Psoas muscle (tissue), 8 donors: ENCODE measurements at places on chromosomes 2 and 18. TPM values are rescaled to one million over a fixed set of nuclear protein-coding genes. Genes with fewer than 3 reads are reported as not detected.

The EVX2 gene
- not detected for total RNA-seq

The RFX8 gene
- not detected for total RNA-seq

The MBD5 gene
- total RNA-seq: 36.5 TPM

The PSMA8 gene
- total RNA-seq: not detected

The UBXN2A gene
- 23.5 TPM for total RNA-seq

The ZAP70 gene
- 0.74 TPM for total RNA-seq

The RTKN gene
- total RNA-seq: 10.2 TPM

The IER3IP1 gene
- 12.4 TPM for total RNA-seq

The NGEF gene
- total RNA-seq: not detected

- DNase-seq: no peak
These were observed 1.5 kb downstream of the IER3IP1 start for GRCh38 chr18:47174545-47175116.

- DNase-seq: no peak
These were observed 21.6 kb downstream of the MAP4K4 start for GRCh38 chr2:101718993-101719571.

GRCh38 chr2:10149635-10150034, 27.1 kb downstream of the RRM2 start:
- no peak for DNase-seq

DNA sequence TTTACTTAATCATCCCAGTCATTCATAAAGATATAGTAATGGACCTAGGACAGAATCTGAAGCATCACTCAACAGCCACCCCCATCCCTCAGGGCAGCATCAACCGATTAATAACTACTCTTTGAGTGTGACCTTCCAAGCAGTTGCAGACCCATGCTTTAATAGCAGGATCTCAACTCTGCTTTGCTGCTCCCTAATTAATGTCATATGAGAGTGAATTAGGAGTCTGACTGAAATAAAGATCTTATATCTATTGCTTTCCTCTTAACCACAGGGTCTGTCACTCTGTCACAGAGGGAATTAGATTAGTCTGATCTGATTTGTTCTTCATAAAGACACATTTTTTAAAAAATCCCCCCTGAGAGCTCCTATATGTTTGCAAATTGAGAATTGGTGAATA, 46.1 kb upstream of the LRP1B start:
- no peak for DNase-seq

GRCh38 chr18:35121531-35121930, 80.3 kb downstream of the MAPRE2 start:
- no peak for DNase-seq

DNA sequence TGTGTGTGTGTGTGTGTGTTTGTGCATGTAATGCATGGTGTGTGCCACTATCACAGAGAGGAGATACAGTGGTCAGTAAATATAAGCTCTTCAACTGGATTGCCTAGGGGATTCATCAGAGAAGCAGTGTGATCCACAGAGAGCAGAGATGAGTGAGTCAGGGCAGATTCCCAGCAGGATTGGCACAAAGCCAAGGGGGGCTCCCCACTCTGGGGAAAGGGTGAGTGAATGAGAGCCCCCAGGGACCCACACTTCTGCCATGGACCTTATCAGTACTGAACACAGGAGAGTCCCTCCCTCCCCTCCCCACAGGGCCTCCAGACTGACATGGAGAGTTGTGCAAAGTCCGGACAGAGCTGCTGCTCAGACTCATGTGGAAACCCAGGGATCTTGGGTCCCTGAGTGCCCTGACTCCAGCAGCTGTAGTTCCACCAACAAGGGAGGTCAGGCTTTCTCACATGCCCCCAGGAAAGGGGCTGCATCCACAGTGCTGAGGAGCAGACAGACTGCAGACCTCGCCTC, 748.8 kb downstream of the NR4A2 start:
- no peak for DNase-seq

GRCh38 chr18:45151645-45152044, 463.6 kb upstream of the SLC14A2 start:
- DNase-seq: no peak

DNA sequence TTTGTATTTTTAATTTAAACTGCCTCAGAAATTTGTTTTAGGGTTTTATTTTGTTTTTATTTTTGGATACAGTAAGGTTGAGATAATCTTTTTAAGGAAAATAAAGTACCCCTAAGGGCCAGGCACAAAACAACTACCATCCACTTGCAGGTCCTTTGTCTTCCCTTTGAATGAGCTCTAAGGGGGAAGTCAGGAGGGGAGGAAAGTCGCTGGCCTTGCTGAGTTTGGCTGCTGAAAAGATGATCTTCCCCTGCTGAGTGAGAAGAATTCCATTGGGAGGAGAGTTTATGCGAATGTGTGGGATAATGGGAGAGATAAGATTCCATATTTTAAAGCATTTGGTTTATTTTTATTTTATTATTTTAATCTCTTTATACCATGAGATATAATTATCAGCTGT, 100.7 kb downstream of the ARHGAP15 start:
- no peak for DNase-seq

DNA sequence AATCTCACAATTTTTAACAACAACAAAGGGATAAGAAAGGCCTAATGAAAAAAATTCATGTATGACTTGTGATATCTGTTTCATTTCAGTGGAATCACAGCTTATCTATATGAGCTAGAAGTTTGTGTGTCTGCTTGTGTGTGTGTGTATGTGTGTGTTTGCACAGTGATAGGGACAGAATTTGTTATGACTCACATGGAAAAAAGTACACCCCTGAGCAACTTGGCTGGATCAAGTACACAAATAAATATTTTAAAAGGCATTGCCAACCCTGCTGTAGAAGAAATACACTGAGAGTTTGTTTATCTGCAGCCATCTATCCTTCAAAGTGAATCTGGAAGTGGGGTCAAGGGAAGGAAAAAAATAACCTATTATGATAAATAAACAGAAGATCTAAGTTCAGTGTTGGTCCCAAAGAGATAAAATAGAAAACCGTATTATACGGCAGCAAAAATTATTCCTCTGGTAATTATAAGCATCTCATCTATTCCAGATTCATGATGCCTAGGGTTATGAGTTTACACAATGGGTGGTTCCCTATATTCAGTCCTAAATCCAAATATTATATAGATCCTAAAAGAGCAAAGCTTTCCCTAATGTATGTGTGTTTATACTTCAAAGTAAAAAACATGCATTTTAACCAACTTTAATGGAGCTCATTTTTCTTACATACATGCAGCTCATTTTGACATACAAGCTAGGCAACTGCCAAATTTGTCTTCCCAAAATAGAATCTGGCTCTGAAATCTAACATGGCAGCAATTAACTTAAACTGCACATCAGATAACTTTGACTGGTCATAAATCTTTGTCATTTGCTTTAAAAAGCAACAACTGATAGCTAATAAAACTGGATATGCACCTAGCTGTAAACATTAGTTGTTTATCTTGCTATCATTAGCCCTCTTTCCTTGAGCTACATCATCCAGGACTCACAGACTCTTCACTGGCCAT, 420.6 kb downstream of the IRS1 start:
- DNase-seq: no peak

GRCh38 chr2:59594671-59595222, 958.7 kb downstream of the BCL11A start:
- no peak for DNase-seq

GRCh38 chr2:176395273-176395854, 126.1 kb downstream of the MTX2 start:
- no peak for DNase-seq

GRCh38 chr18:34971313-34971712, 69.9 kb upstream of the MAPRE2 start:
- DNase-seq: no peak

GRCh38 chr2:76641506-76641905, 880.7 kb downstream of the LRRTM4 start:
- DNase-seq: no peak

DNA sequence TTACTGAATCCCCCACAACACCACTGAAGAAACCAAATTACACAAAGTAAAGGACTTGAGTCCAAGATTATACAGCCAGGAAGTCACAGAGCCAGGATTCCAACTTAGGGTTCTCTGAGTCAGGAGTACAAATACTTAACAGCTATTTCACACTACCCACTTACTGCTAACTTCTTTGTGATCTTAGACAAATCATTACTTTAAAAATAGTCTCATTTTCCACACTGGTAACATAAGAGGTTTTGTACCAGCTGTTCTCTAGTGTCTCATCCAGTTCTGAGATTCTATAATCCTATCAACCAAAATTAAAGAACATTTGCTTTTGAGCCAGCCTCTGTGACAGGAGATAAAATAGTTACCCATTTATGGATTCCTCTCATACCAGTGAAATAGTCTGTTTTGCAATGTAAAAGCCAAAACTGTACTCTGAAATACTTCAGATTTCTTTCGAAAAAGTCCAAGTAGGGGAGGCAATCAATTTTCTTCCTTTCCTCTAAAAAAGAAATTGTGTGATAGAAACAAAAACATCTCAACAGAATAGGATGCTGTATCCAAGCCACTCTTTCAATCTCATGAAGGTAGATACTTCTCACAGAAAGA, 157.6 kb downstream of the LRATD1 start:
- DNase-seq: no peak

- no peak for DNase-seq
These were observed 677 bp downstream of the GAD1 start for GRCh38 chr2:170817093-170818035.
